ENCODE measurements at places on chromosomes 5 and 9.

- DNase-seq: no peak
These were observed 248.8 kb downstream of the MCTP1 start for GRCh38 chr5:95035891-95036685.

GRCh38 chr5:39202597-39203274 is 16.6 kb downstream of the FYB1 start:
- no peak for DNase-seq

DNA sequence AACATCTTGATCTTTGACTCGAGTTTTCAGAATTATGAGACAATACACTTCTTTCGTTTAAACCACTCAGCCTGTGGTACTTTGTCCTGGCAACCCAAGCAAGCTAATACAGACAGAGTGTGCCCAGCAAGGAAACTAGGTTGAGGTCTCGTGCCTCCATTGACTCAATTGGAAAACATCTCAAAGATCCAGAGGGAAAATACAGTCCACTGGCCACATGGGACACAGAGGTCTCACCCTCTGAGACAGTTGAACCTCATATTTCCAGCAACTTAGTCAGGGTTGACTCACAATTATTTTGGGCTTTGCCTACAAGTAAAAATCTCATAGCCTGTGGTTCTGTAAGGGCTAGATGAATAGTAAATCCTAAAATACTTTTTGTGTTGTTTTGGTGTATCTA is 631.5 kb downstream of the MTRR start:
- no peak for DNase-seq

DNA sequence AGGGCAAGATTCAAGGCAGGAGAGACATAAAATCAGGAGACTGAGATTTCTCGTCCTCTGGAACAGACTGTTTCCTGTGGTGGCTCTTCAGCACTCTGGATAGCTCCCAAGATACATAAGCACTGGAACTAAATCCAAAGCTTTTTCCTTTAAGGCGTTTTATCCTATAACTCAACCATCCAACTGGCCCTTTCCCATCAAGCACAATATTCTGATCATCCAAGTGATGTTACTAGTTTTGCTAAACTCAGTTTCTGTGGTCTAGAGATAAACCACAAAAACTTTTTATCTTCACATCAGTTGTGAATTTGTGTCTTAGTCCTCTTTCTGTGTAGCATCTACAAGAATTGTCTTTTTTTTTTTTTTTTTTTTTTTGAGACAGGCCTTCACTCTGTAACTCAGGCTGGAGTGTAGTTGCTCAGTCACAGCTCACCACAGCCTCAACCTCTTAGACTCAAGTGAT is 299.4 kb downstream of the COX7C start:
- DNase-seq: no peak

DNA sequence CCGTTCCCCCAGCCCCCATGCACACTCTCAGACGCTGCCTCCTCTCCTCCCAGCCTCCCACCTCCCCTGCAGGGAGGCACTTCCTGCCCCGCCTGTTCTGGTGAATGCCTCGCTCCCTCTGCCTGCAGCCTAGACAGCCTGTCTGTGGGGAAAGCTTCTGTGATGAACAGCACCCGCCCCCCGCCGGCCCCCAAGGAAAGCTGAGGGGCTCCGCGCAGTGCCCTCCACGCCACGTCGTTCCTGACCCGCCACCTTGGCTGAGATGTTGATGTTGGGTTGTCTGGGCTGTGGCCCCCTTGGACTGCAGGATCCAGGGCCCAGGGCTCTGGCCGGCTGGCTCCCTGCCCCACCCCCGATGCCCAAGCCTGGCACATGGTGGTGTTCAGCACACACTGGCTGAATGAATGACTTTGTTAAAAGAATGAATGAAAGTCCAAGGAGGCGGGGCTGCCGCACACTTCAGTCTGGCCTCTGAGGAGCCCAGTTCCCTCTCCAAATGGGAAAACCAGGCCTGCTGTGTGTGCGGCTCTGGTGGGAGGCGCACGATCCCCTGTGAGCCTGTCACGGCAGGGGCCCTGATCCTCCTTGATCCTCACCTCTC is 2.1 kb upstream of the MYMK start:
- DNase-seq: no peak

DNA sequence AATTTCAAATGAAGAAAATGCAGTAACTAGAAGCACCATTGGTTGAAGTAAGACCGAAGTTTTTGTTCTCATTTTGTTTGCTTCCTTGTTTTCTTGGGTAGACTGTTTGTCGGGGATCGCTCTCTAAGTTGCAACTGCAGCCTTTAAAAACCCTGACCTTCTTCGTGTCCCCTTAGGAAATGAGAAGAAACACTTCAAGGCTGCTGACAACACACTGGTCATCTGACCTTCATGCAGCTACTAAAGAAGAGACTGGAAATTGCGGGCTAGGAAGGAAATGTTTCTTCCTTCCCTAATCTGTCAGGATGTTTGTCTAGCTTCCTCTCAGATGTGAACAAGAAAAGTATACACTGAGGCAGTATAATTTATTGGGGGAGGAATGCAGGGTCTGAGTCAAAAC is 50.7 kb upstream of the CHSY3 start:
- no peak for DNase-seq

- no peak for DNase-seq
These were observed 199.3 kb upstream of the PDE4D start for GRCh38 chr5:60092671-60093422.

DNA sequence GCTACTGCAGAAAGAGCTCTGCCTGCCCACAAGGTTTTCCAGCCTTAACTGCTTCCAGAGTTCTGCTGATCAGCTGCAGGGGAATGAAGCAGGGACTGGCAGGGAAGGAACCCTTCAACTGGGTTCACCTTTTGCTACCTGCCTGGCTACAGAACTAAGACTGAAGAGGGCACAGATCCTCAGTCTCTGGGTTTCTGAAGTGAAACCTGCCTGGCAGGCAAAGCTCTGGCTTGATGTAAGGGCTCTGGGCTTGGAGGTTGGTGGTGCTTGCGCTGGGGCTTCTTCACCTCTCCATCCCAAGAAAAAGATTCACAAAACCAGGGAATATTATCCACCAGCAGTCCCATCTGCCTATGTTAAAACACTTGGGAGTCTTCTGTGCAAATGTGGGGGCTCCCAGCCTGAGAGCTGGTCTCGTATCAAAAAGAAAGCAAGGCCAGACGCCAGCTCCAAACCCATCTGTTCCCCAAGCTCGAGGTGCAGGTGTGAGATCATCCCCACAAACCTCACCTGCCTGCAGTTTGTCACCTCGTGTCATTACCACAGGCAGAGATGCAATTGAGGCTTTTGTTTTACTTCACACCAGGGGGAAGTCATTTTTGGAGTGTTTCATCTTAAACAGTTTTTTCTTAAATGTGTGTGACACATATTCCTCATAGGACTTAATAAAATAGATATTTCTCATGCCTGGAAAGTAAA is 58.3 kb downstream of the BNC2 start:
- DNase-seq: no peak

GRCh38 chr5:154058055-154059038 is 19.6 kb downstream of the MFAP3 start:
- no peak for DNase-seq

Measured in cardiac septum (tissue), 1 donor.